ENCODE measurements at places on chromosomes 13 and 19. TPM values are rescaled to one million over a fixed set of nuclear protein-coding genes. Genes with fewer than 3 reads are reported as not detected.

- no peaks in the 10 kb centered on the region for H3K4me1 ChIP-seq
- H3K27ac ChIP-seq, result no peak overlapping the region
- H3K27me3 ChIP-seq, result peaks cover 6% of the 10 kb centered on the region
- peak; percentile 67 for DNase-seq
- H3K4me3 ChIP-seq, result no peak overlapping the region
These were observed 7.4 kb upstream of the CDC34 start for GRCh38 chr19:524062-524674.

GRCh38 chr13:44605275-44605674, 29.1 kb upstream of the TSC22D1 start:
- H3K27me3 ChIP-seq, result no peaks in the 10 kb centered on the region
- H3K4me1 ChIP-seq, result no peaks in the 10 kb centered on the region
- no peak overlapping the region for H3K27ac ChIP-seq
- no peak for DNase-seq
- H3K36me3 ChIP-seq, result no peaks in the 10 kb centered on the region

GRCh38 chr13:20263393-20264044, 31.4 kb upstream of the GJB6 start:
- no peaks in the 10 kb centered on the region for H3K4me1 ChIP-seq
- no peaks in the 10 kb centered on the region for H3K27me3 ChIP-seq
- H3K36me3 ChIP-seq, result no peaks in the 10 kb centered on the region
- DNase-seq, result no peak

DNA sequence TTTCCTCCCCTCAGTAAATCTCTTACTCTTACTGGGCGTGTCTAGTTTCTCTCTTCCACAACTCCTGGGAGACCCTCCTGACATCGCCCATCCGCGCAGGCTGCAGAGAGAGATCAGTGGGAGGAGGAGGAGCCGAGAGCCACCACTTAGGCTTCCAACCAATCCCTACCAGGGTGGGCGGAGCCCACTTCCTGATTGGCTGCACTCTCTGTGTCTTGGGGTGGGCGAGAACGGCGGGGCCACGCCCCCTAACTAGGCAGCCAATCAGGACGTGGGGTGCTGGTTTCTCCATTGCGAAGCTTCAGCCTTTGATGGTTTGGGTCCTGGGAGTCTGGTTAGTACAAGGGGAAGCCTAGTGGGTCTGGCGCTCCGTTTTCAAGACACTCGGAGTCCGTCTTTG, at the start of gene PMIS2:
TSS of gene PMIS2 (plus strand) at position 326 of the 400 bp plus-strand sequence. CDS start 87 bp downstream, outside the sequence.
- H3K4me1 ChIP-seq, result no peaks in the 10 kb centered on the region
- no peaks in the 10 kb centered on the region for H3K36me3 ChIP-seq
- H3K27me3 ChIP-seq, result no peaks in the 10 kb centered on the region
- DNase-seq, result no peak
- H3K27ac ChIP-seq, result no peak within 1 kb of the TSS

DNA sequence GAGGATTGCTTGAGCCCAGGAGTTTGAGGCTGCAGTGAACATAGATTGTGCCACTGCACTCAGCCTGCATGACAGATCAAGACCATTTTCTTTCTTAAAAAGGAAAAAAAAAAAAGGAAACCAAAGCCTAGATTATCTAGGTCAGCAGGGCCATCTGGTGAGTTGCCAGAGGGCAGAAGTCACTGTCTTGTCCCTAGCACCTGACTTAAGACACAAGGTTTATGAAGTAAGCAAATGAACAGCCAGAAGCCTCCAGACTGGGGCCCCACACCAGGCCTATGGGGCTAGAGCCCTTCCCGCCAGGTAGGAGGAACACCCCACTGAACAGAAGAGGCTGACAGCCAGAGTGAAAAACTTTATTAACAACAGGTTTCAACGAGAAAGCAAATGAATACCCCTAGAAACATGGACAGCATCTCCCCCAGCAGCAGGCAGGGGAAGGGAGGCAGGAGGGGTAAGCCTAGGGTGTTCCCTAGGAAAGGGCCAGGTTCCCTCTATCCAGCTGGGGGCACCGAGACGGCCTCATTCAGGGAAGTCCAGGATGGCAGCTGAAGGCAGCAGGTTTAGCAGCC, 1.2 kb downstream of the WDR83 start:
- no peak overlapping the region for H3K4me3 ChIP-seq
- H3K4me1 ChIP-seq, result no peaks in the 10 kb centered on the region
- peak overlapping the region; percentile 92 for H3K27ac ChIP-seq
- no peaks in the 10 kb centered on the region for H3K27me3 ChIP-seq

Gene ZNF525
- 8.3 TPM for total RNA-seq

DNA sequence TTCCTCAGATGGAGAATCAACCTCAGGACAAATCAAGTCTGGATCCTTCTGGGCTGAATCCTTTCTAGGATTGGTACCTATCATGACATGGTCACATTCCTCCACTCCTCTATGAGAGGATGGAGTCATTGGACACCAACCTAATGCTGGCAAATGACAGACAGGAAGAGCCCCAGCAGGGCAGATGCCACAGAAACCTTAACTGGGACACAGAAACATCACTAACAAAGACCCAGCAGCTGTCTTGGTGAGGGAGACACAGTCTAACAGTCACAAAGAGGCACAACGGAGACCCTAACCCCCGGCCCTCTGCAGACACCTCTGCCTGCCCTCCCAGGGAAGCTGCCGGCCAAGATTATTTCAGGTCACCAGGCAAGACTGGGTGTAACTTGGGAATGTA, 2.1 kb downstream of the ANKRD27 start:
- H3K27ac ChIP-seq, result no peak overlapping the region
- no peaks in the 10 kb centered on the region for H3K36me3 ChIP-seq
- peaks cover 12% of the 10 kb centered on the region for H3K27me3 ChIP-seq
- no peak for DNase-seq
- peaks cover 44% of the 10 kb centered on the region for H3K4me1 ChIP-seq
- no peak overlapping the region for H3K4me3 ChIP-seq

GRCh38 chr13:41411060-41411459, 46.3 kb upstream of the RGCC start:
- H3K4me3 ChIP-seq, result no peak overlapping the region
- no peak overlapping the region for H3K27ac ChIP-seq
- no peaks in the 10 kb centered on the region for H3K4me1 ChIP-seq

GRCh38 chr13:110057052-110057451, 249.9 kb downstream of the COL4A1 start:
- no peak overlapping the region for H3K27ac ChIP-seq
- no peaks in the 10 kb centered on the region for H3K36me3 ChIP-seq
- H3K4me3 ChIP-seq, result no peak overlapping the region

Measured in sigmoid colon (tissue), 7 donors.